ENCODE measurements at places on chromosomes 16 and 17.

DNA sequence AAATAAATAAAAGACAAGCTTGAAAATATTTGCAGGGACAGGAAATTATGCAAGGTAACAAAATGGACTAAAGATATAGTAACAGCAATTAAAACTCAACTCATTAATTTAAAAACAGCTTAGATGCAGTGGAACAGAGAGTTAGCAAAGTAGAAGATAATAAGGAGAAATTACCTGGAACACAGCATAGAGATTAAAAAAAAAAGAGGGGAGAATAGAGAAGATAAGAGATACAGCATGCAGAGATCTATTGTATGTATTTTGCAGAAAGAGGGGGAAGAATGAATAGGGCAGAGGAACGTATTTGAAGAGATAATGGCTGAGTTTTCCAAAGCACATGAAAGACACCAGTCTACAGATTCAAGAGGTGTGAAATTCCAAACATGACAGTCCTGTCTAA is 8.4 kb upstream of the PIPOX start:
- no peak for DNase-seq

- DNase-seq: peak; percentile 64
These were observed 37.2 kb upstream of the BCAR1 start for GRCh38 chr16:75288596-75289120.

DNA sequence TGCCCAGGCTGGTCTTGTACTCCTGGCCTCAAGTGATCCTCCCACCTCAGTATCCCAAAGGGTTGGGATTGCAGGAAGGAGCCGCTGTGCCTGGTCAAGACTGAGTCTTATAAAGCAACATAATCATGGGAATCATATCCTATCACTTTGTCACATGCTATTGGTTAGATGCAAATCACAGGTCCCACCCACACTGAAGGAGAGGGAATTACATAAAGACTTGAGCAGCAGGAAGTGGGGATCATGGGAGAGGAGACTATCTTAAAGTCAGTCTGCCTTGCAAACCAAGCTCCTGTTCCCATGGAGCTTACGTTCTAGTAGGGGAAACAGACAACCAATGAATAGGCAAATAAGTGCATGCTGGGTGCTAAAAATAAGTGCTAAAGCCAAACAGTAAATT is 28.3 kb upstream of the TENT4B start:
- no peak for DNase-seq

DNA sequence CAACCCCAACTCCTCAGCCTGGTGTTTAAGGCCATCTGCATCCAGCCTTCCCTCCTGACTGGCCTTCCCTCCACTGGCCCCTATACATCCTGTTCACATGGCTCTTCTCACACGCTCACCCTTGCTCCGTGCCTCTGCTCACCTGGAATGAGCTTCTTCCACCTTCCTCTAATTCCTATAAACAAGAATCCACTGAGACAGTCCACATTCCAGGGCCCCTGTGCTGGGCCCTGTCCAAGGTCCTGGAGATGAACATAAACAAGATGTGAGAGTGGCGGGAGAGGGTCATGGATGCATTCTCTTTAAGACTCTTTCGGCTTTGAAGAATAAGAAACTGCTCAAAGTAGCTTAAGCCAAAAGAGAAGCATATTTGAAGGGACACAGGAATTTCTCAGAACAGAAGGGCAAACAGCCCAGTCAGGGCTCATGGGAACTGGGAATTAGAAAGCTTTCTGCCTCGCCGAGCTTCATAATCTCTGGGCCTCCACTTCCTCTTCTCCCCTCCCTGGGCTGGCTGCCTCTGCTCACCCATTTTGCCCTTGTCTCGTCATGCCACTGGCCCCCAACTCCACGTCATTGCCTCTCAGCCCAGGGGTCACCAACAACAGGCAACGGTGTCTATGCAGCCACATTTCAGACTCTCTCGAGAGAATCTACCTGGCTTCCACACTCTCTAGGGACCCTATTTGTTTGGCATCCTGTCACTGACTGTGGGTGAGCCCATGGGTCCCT is 13.5 kb downstream of the SPPL2C start:
- no peak for DNase-seq

GRCh38 chr16:84643180-84643583 is 5.1 kb upstream of the KLHL36 start:
- no peak for DNase-seq

DNA sequence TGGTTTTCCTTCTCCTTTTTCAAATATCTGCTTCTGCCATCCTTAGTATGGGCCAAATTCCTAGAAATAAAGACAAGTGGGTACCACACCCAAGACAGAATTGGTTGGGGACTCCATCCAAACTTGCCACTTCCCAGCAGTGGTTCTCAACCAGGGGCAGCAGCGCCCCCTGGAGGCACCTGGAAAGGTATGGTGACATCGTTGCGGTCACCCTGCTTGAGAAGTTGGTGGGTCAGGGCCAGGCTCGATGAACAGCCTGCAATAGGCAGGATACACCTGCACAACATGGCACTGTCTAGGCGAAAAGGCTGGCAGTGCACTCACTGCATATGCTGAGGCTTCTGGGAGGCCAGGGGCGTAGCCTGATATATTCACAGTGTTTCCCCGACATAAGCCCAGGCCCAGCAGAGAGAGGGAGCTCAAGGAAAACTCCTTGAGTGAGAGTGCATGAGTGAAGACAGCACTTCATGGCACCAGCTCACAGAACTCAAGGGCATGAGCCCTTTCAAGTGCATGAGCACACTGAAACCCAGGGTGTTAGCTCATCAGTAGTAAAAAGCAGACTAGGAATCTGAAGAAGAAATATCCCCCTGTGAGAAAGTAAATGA is 57.7 kb downstream of the CMC2 start:
- DNase-seq: peak; percentile 37
